Bronchial smooth muscle cell (primary cell): ENCODE measurements at places on chromosomes 7 and 10. TPM values are rescaled to one million over a fixed set of nuclear protein-coding genes. Genes with fewer than 3 reads are reported as not detected.

SPDYE9 gene
- not detected in 2 replicates for total RNA-seq

ABCA13 gene
- 2.7 and 3.0 TPM in 2 replicates for total RNA-seq

SEMA4G gene
- 0.43 and 1.6 TPM in 2 replicates for total RNA-seq

DNAH11 gene
- under 0.01 and 0.95 TPM in 2 replicates for total RNA-seq

MMP21 gene
- not detected in 2 replicates for total RNA-seq

OGDHL gene
- 0.17 and 0.47 TPM in 2 replicates for total RNA-seq

OR9A2 gene
- total RNA-seq, result not detected in 2 replicates

CDNF gene
- total RNA-seq, result 1.5 and 3.0 TPM in 2 replicates

CACNA2D1 gene
- total RNA-seq, result 29.1 and 33.3 TPM in 2 replicates

MICALL2 gene
- total RNA-seq, result 17.2 and 18.1 TPM in 2 replicates

GRM3 gene
- total RNA-seq, result not detected in 2 replicates
